Activated CD8-positive, alpha-beta memory T cell treated with anti-CD3 and anti-CD28 coated beads, Interleukin-2, amount 10 ng/mL, durations not matched to agents 7 days and 5 days (primary cell): ENCODE measurements at places on chromosomes 2 and 18. TPM values are rescaled to one million over a fixed set of nuclear protein-coding genes. Genes with fewer than 3 reads are reported as not detected.

DNA sequence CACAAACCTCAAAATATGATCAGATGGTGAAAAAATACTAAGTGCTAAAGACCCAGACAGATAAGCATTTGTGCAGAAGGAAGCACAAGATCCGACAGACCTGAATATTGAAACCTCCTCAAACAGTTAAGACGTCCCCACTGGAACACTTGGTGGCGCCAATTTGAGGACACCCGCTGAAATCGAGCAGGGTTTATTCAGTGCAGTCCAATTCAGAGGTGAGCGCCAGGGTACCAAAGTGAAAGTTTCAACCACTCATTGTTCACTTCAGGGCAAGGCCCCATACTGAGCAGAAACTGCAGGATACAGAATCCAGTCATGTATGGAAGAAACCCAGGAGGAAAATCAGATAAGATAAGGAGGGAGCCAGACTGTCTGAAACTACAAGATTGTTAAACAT, 417.6 kb downstream of the LRRTM4 start:
- DNase-seq, result no peak

GRCh38 chr2:159226608-159227385, 59.7 kb downstream of the WDSUB1 start:
- no peak for DNase-seq

The NOSTRIN gene
- total RNA-seq, result not detected

The MOCOS gene
- total RNA-seq, result 0.40 TPM

The HOXD3 gene
- not detected for total RNA-seq
